ENCODE measurements at places on chromosomes 4 and X. TPM values are rescaled to one million over a fixed set of nuclear protein-coding genes. Genes with fewer than 3 reads are reported as not detected.

- H3K27ac ChIP-seq, result no peak overlapping the region
- no peak overlapping the region for H3K4me3 ChIP-seq
- no peaks in the 10 kb centered on the region for H3K27me3 ChIP-seq
Observed at GRCh38 chr4:139526928-139527327, 29.1 kb downstream of the SETD7 start.

DNA sequence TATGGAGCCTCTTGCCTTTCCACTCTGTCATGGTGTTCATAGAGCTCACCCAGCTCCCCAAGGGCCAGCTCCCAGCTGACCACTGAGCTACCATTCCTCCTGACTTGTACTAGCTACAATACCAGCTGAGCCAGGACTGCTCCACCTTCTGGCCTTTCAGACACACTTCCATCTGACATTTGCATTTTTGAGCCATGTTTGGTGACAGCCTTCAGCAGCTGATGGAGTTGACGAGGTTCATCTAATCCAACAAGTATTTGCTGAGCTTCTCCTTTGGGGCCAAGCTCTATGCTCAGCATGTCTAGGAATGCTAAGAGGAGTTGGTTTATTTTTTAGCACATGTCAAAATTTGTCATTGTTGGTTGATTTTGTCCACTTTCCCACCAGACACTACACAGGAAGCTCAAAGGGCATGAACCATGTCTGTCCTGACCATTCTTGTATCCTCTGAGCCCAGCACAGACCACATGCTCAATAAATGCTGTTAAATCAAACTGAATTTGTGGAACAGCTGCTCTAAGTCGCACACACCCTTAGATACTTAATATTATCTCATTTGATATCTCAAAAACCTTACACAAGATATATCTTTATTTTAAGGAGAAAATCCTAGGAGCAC lies 142.6 kb upstream of the PPARGC1A start:
- no peaks in the 10 kb centered on the region for H3K36me3 ChIP-seq
- H3K27ac ChIP-seq, result no peak overlapping the region
- DNase-seq, result no peak
- H3K27me3 ChIP-seq, result no peaks in the 10 kb centered on the region

DNA sequence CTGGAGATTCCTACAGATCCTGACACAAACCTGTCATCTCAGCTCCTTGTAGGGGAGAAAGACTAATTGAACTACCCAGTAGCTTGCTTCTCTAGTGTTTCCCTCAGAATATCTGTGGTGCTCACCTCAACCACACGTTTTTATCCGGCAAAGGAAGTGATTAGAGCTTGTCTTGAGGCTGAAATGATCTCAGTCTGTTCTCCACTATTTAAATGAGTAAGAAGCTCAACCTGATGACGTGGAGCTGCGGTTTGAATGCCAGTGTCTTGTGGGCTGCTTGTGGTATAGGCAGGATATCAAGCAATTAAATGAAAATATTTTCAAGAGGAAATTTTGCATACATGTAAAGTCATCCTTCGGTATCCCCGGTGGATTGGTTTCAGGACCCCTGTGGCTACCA lies 270.2 kb downstream of the TLL1 start:
- no peak for DNase-seq
- H3K27ac ChIP-seq, result no peak overlapping the region

GRCh38 chrX:22081475-22082092 lies 49.5 kb downstream of the PHEX start:
- H3K4me1 ChIP-seq, result no peaks in the 10 kb centered on the region
- no peak overlapping the region for H3K27ac ChIP-seq
- no peaks in the 10 kb centered on the region for H3K36me3 ChIP-seq
- no peak overlapping the region for H3K4me3 ChIP-seq

- no peak overlapping the region for H3K4me3 ChIP-seq
- no peak for DNase-seq
- no peak overlapping the region for H3K27ac ChIP-seq
Observed at GRCh38 chr4:149008415-149009025, 566.3 kb upstream of the NR3C2 start.

GRCh38 chr4:72375073-72375736 lies 193.8 kb downstream of the ADAMTS3 start:
- no peaks in the 10 kb centered on the region for H3K4me1 ChIP-seq
- no peak overlapping the region for H3K4me3 ChIP-seq
- H3K36me3 ChIP-seq, result no peaks in the 10 kb centered on the region
- DNase-seq, result no peak
- no peak overlapping the region for H3K27ac ChIP-seq
- no peaks in the 10 kb centered on the region for H3K27me3 ChIP-seq

DNA sequence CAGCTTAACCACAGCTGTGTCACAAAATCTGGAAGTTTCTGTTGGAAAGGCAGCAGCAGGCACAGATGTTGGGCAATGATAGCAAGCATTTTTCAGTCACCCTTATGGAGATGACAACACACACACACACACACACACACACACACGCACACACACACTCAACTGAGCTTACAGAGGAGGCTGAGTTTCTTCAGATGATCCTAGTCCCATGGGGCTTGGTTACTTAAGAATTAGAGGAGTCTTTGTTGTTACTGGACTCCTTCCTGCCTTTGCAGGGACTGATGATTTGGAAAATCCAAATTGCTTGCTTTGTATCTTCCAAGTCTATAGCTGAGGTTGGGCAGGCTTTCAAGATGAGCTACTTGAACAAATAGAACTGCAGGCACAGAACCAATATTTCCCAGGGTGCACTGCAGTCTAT lies 740.1 kb upstream of the PITX2 start:
- no peaks in the 10 kb centered on the region for H3K36me3 ChIP-seq
- H3K4me1 ChIP-seq, result no peaks in the 10 kb centered on the region
- no peaks in the 10 kb centered on the region for H3K27me3 ChIP-seq
- no peak overlapping the region for H3K27ac ChIP-seq
- H3K4me3 ChIP-seq, result no peak overlapping the region
- DNase-seq, result no peak

DNA sequence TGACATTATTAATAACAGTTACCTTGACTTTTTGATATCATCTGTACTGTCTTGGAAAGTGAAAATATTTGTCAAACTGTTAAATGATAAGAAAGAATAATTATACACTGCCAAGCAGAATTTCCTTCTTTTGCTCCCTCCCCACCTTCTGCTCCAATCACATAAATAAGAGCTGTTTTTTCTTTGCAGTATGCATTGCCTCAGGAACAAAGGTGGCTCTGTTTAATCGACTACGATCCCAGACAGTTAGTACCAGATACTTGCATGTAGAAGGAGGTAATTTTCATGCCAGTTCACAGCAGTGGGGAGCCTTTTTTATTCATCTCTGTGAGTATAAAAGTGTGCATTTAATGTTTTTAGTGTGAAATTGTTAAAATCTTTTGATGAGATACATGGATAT lies 66.1 kb downstream of the CCKAR start:
- no peaks in the 10 kb centered on the region for H3K27me3 ChIP-seq
- no peak overlapping the region for H3K27ac ChIP-seq
- no peaks in the 10 kb centered on the region for H3K4me1 ChIP-seq
- DNase-seq, result no peak
- H3K36me3 ChIP-seq, result no peaks in the 10 kb centered on the region

- no peaks in the 10 kb centered on the region for H3K36me3 ChIP-seq
- H3K4me1 ChIP-seq, result no peaks in the 10 kb centered on the region
- peak; percentile 75 for DNase-seq
- no peaks in the 10 kb centered on the region for H3K27me3 ChIP-seq
- no peak overlapping the region for H3K27ac ChIP-seq
Observed at GRCh38 chr4:102778720-102779119, 18.0 kb upstream of the MANBA start.

DNA sequence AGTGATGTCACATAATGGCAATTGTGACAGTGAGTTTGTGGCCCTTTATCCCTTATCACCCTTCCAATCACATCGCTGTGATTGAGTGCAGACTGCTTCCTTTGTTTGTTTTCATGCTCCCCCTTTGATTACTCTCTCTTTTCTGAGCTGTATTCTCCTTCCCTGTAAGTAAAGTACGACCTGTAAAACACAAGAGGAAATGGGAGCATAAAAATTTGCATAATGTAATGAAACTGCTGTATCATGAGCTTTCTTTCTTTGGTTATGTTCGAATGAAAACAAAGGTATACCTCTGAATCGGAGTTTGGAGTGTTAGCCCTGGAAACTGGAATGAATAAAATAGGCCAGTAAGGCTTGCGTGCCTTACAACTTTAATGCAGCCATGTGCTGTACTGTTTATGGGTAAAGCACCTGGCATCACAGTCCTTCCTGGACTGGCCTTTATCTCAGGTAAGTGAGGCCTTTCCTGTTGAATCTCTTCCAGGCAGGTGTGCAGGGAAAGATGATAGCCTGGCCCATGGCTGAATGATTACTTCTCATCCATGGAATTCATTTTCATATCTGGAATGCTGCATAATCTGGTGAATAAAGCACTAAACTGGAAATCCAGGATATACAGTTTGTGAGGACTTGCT lies 26.6 kb upstream of the HS3ST1 start:
- H3K27ac ChIP-seq, result peak overlapping the region; percentile 65
- H3K4me1 ChIP-seq, result no peaks in the 10 kb centered on the region
- DNase-seq, result peak; percentile 65
- H3K36me3 ChIP-seq, result no peaks in the 10 kb centered on the region
- no peak overlapping the region for H3K4me3 ChIP-seq

GRCh38 chrX:119698845-119699244 lies 5.9 kb upstream of the SEPTIN6 start:
- no peaks in the 10 kb centered on the region for H3K27me3 ChIP-seq
- no peak overlapping the region for H3K27ac ChIP-seq
- no peaks in the 10 kb centered on the region for H3K36me3 ChIP-seq
- H3K4me3 ChIP-seq, result no peak overlapping the region
- H3K4me1 ChIP-seq, result no peaks in the 10 kb centered on the region

DNA sequence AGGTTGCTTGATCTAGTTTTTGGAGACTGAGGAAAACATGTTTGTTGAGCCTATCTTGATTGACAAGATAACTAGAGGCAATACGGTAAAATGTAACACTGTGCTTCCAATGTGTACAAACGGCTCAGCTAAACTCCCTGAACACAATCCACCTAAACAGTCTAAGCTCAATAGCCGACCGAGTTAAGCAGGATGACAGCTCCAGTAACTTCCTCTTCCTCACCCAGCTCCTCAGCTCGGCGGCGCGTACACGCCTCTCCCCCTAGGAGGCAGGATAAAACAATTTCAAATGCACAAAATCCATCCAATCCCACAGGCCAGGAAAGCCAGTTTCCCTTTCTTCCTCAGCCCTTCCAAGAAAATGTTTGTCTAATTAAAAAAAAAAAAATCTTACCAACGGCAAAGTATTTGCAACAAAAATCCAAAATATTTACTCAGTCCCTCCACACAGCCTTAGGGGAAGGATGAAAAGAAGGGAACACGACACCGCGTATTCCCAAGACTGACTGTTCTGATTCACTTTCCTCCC lies 1.0 kb downstream of the CNOT6L start:
- peak; percentile 84 for DNase-seq
- no peaks in the 10 kb centered on the region for H3K36me3 ChIP-seq
- peak overlapping the region; percentile 100 for H3K27ac ChIP-seq
- H3K27me3 ChIP-seq, result no peaks in the 10 kb centered on the region
- peak overlapping the region; percentile 90 for H3K4me3 ChIP-seq

GRCh38 chrX:49978176-49978575 lies 55.8 kb downstream of the CLCN5 start:
- H3K27me3 ChIP-seq, result no peaks in the 10 kb centered on the region
- DNase-seq, result no peak
- H3K36me3 ChIP-seq, result no peaks in the 10 kb centered on the region
- no peaks in the 10 kb centered on the region for H3K4me1 ChIP-seq
- H3K4me3 ChIP-seq, result no peak overlapping the region
- H3K27ac ChIP-seq, result no peak overlapping the region

DNA sequence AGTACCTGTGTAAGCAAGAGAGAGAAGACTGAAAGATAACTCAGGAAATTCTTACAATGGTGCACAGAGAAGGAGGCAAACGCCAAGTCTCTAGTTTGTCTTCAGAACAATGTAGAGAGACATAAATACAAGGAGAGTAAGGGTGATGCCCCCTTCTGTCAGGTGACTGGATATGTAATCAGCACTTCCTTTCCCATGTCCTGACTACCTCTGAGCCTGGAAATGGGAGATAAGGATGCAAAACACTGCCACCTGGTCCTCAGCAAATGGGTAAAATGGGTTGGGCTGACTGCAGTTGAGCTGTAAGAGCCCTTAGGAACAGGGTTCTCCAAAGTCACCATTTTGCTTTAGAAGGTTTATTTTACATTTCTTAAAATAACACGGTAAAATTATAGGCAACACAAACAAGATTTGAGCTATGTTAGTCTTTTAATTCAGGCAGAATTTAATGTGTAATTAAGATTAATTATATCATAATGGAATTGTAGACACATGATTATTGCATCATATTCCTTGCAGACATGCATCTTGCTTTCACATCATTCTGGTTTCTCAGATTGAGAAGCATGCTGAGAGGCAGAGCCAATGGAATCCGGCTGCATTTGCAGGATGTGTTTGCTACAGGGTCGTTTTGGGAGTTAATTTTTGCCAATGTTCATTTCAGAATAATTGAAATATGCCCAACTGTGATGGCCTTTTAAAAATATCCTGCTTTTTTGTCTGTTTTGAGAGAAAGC lies 37.2 kb upstream of the ARX start:
- H3K4me3 ChIP-seq, result no peak overlapping the region
- H3K36me3 ChIP-seq, result no peaks in the 10 kb centered on the region
- no peaks in the 10 kb centered on the region for H3K4me1 ChIP-seq
- no peak for DNase-seq
- H3K27me3 ChIP-seq, result no peaks in the 10 kb centered on the region

- no peak for DNase-seq
- no peak overlapping the region for H3K27ac ChIP-seq
- H3K27me3 ChIP-seq, result no peaks in the 10 kb centered on the region
- no peaks in the 10 kb centered on the region for H3K4me1 ChIP-seq
- no peak overlapping the region for H3K4me3 ChIP-seq
- no peaks in the 10 kb centered on the region for H3K36me3 ChIP-seq
Observed at GRCh38 chr4:137956256-137956655, 285.9 kb downstream of the SLC7A11 start.

- no peaks in the 10 kb centered on the region for H3K36me3 ChIP-seq
- no peaks in the 10 kb centered on the region for H3K27me3 ChIP-seq
- DNase-seq, result no peak
- H3K4me1 ChIP-seq, result no peaks in the 10 kb centered on the region
- H3K27ac ChIP-seq, result no peak overlapping the region
Observed at GRCh38 chrX:44747969-44748368, 95.9 kb upstream of the DUSP21 start.

DNA sequence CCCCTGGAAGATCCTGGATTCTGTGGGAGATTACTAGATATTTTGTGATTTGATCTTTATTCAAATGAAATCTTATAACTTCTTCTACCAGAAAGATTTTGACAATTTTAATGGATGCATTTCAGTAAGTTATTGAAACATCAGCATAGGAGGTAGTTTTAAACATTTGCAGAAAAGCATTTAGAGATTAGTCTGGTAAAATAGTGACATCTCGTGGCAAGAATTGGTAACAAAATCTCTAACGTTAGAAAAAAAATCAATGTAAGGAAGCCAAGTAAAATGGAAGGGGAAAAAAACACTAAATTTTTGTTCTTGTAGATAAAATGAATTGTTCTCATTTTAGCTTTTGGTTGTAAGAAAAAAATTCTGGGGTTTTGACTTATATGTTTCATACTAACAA lies 73.3 kb downstream of the TASL start:
- H3K4me1 ChIP-seq, result no peaks in the 10 kb centered on the region
- no peak overlapping the region for H3K4me3 ChIP-seq
- H3K36me3 ChIP-seq, result no peaks in the 10 kb centered on the region
- DNase-seq, result no peak
- H3K27ac ChIP-seq, result no peak overlapping the region

- no peaks in the 10 kb centered on the region for H3K36me3 ChIP-seq
- H3K27ac ChIP-seq, result no peak overlapping the region
- no peak for DNase-seq
- no peak overlapping the region for H3K4me3 ChIP-seq
- no peaks in the 10 kb centered on the region for H3K4me1 ChIP-seq
Observed at GRCh38 chr4:13966231-13967195, 339.0 kb upstream of the BOD1L1 start.

Gene TMEM154
- total RNA-seq, result 1.5 TPM

Gene RTL3
- total RNA-seq, result not detected
